Right renal pelvis (tissue), 4 donors: ENCODE measurements at places on chromosomes 11 and 22. TPM values are rescaled to one million over a fixed set of nuclear protein-coding genes. Genes with fewer than 3 reads are reported as not detected.

PACSIN3 gene
- polyA plus RNA-seq: 28.1 TPM

AQP11 gene
- polyA plus RNA-seq: 4.3 TPM

RFPL2 gene
- polyA plus RNA-seq: 0.60 TPM

APOBEC3F gene
- polyA plus RNA-seq: 9.8 TPM

HEPHL1 gene
- 0.16 TPM for polyA plus RNA-seq

SIK2 gene
- 23.2 TPM for polyA plus RNA-seq

RAPSN gene
- polyA plus RNA-seq: 0.14 TPM

PANX3 gene
- polyA plus RNA-seq: 0.03 TPM

GAL gene
- polyA plus RNA-seq: 0.42 TPM

CASTOR1 gene
- 9.6 TPM for polyA plus RNA-seq

NAV2 gene
- 33.3 TPM for polyA plus RNA-seq

BDNF gene
- polyA plus RNA-seq: 1.4 TPM

CARNS1 gene
- polyA plus RNA-seq: 2.2 TPM

OMP gene
- not detected for polyA plus RNA-seq

OR51E2 gene
- 1.00 TPM for polyA plus RNA-seq

KLHL35 gene
- polyA plus RNA-seq: 0.32 TPM

LMO1 gene
- 0.59 TPM for polyA plus RNA-seq

SLC7A4 gene
- polyA plus RNA-seq: 1.8 TPM

FAM180B gene
- 0.19 TPM for polyA plus RNA-seq

SPDYC gene
- polyA plus RNA-seq: not detected

OR52H1 gene
- polyA plus RNA-seq: not detected

P2RX6 gene
- polyA plus RNA-seq: 1.3 TPM
